Mucosa of descending colon (tissue), 3 donors: ENCODE measurements at places on chromosomes 3 and 15. TPM values are rescaled to one million over a fixed set of nuclear protein-coding genes. Genes with fewer than 3 reads are reported as not detected.

TIGIT gene
- 0.54 TPM for total RNA-seq

PLSCR2 gene
- total RNA-seq, result 2.8 TPM

DNA sequence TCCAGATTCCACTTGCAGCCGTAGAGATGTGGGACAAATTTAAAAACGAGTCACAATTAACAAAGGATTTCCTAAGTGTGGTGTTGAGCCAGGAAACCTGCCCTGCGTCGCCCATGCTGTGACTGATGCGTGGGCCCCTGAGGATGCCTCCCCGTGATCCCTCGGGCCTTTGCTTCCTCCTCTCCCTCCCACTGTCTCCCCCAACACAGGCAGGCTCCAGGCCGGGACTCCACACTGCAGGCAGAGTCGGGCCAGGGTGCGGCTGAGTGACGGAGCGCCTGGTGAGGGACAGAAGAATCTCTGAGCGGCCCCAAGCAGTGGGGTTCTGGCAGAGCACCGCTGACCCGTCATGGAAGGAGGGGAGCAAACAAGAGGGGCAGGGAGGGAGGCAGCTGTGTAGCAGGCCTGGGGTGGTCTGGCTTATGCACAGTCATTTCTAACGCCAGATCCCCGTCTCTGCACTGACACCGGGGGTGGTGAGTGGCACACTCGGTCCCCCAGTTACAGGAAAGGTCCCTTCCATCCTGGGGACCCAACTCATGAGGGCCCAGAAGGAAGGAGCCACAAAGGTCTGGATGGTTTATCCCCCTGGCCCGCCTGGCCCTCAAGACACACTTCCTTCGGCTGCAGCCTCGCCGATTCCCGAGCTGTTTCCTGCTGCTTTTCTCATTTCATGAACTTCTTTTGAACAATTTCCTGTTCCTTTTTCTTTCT, 91.0 kb downstream of the XXYLT1 start:
- DNase-seq, result no peak

DNA sequence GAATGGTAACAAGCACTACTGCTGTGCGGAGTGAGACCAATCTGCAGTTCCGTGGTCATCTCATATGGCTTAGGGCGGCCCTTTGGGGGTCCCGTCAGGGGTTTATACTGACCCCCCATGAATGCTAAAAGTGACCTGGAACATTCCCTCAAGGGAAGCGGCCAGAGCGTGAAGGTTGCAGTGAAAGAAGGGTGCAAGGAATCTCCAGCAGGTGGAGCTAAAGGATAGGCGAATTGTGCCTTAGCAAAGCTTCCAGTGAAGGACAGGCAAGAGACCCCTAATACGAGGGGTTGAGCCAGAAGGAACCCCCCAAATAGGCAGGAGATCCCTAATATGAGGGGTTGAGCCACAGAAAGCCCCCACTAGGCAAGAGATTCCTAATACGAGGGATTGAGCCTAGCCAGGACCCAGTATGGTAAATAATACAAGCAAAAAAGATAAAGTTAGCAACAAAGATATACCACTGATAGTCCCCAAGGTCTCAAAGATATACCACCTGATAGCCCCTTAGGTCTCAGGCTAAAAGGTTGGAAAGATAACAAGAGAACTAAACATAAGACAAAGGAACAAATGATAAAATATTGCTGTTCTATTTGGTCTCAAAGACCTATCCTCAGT, 32.8 kb downstream of the ZNF589 start:
- peak; percentile 36 for DNase-seq

GRCh38 chr15:41490355-41490754, 3.3 kb upstream of the ITPKA start:
- no peak for DNase-seq

GRCh38 chr3:59660376-59660775, 610.6 kb upstream of the CFAP20DC start:
- DNase-seq, result no peak

NEK11 gene
- 3.9 TPM for total RNA-seq

GRCh38 chr15:52636459-52636858, 42.7 kb downstream of the ATOSA start:
- DNase-seq, result no peak

GRCh38 chr3:66450390-66451022, 50.3 kb downstream of the LRIG1 start:
- DNase-seq, result no peak

GRCh38 chr15:101306341-101307047, 11.4 kb upstream of the SNRPA1 start:
- DNase-seq, result no peak

GRCh38 chr3:117102426-117102825, 392.8 kb downstream of the TUSC7 start:
- no peak for DNase-seq

GRCh38 chr3:102577082-102577789, 142.4 kb downstream of the ZPLD1 start:
- DNase-seq, result no peak

DNA sequence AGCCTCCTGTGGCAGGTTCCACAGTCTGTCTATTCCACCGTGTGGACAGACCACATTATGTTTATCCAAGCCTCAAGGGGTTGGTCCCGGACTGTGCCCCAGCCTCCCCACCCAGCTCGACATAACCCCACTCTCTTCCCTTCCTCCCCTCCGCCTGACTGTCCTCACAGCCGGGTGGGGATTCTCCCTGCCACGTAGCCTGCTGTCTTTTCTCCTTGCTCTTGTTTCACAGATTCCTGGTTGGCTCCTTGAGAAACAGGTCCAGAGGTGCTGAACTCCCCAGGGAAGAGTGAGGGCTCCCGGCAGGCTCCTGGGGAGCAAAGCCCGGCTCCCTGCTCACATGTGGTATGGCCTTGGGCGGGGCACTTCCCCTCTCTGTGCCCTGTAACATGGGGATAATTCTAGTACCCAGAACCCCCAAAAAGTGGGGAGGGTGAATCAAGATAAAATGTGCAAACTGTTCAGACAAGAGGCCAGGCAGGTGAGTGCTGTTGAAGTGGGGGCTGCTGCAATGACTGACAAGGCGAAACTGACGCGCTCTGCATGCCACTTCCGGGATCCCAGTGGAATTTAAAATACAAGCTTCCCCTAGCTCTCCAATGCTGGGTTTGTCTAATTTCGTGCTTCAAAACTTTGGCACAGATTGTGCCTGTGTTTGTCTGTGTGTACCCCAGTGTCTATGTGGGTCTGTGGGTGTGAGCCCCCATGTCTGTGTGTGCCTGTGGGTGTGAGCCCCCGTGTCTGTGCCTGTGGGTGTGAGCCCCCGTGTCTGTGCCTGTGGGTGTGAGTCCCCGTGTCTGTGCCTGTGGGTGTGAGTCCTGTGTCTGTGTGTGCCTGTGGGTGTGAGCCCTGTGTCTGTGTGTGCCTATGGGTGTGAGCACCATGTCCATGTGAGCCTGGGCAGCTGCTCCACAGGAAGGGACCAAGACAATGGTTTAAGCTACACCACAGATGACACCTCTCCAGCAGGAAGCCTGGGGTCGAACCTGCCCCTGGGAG, 160.6 kb upstream of the IQSEC1 start:
- DNase-seq, result no peak

KY gene
- 3.7 TPM for total RNA-seq

BCHE gene
- 3.1 TPM for total RNA-seq

GRCh38 chr15:92883163-92883875, 16.8 kb upstream of the CHD2 start:
- DNase-seq, result peak; percentile 61

- DNase-seq, result no peak
These were observed 311.7 kb upstream of the SEMA6D start for GRCh38 chr15:47405365-47406162.

GRCh38 chr15:65937476-65937875, 68.2 kb downstream of the RAB11A start:
- peak; percentile 16 for DNase-seq

DNA sequence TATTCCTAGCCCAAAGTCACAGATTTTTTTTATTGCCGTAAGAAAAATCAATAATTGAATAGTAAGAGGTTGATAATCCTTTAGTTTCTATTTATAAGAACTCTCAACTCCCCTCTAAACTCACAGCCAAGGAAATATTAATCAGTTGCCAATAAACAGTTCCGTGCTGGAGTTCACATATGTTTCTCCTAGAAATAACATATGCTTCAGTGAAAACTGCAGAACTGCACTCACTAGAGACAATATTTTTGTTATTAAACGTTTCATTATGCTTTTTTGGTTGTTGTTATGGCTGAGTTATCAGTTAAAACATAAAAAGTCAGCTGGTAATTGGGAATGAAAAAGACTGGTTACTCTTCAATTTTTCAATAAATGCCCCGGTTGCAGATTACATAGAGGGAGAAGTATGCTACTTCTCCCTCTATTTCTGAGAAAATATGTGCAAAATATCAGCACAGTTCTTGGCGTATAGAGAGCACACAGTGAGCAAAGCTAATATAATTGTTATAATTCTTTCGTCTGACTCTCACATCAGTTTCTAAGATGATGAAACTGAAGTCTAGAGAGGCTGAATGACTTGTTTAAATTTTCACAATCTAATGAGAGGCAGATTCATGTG, 781.2 kb upstream of the GRM7 start:
- DNase-seq, result no peak

RPP25 gene
- total RNA-seq, result 12.3 TPM

- DNase-seq, result no peak
These were observed 367.5 kb downstream of the PTPRG start for GRCh38 chr3:61928776-61929314.

DNA sequence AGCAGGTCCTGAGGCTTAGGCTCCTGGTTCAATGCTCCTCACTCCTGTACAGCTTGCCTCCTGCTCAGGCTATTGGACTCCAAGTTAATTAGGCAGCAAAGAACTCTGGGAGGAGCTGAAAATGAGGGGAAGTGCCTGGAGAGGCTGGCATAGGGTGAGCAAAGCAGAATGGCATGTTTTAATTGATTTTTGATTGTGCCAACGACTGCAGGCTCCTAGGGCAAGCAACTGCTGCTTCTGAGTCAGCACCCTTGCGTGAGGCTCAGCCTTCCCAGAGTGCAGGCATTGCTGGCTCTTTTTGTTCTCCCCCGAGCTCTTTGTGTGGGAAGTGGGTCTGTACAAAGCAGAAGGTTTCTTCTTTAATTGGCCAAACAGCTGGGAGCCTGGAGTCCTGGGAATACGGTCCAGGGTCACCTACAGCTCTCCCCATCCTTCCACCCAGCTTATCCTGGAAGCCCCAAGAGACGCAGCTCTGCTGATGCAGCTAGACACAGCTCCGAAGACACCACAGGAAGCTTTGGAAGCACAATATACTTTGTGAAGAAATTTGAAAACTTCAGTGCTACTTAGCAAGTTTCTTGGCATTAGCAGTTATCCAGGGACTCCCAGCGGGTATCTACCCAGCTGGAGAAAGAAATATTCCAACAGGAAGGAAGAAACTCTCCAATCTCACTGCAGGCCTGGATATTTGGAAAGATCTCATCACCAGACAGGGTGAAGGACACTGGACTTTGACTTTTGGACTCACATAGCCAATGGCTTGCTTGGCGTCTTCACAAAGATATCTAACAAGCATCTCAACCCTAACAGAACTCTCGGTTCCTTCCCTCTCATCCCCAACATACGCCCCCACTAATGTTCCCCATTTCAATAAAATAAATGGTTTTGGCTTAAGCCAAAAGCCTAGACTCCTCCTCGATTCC, 76.8 kb downstream of the BDH1 start:
- DNase-seq, result peak; percentile 25

PPP1R14D gene
- 154 TPM for total RNA-seq

STX19 gene
- total RNA-seq, result 18.9 TPM

IGSF11 gene
- total RNA-seq, result 0.63 TPM

CIDEC gene
- 49.0 TPM for total RNA-seq

ERICH6 gene
- total RNA-seq, result not detected

- no peak for DNase-seq
These were observed 13.2 kb upstream of the IQCF6 start for GRCh38 chr3:51792206-51792605.
